ENCODE measurements at places on chromosomes 12 and 14.

GRCh38 chr12:2779281-2779680, 15.5 kb upstream of the FKBP4 start:
- DNase-seq, result peak; percentile 23

DNA sequence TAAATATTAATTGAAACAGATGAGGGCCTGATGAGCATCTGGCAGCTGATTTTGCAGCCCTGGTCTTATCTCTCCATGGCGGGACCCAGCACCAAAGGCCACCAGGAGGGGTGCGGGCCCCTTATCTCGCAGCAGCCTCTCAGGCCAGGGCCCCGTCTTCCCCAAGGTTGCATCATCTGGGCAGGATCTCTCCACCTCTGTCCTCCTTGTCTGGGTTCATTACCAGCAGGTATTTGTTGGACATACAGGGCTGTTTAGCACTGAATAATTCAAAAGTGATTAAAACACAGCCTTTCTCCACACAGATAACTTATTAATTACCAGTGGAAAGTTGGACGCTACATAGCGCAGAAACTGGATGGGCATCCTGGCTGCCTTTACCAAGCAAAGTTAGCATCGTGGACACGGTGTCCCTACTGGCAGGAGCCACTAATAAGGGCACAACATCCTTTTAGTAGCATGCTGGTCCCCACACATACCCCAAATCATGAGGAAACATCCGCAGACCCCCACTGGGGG, 25.8 kb downstream of the TMEM120B start:
- DNase-seq, result no peak

GRCh38 chr14:96064866-96065265, 25.7 kb downstream of the C14orf132 start:
- no peak for DNase-seq

DNA sequence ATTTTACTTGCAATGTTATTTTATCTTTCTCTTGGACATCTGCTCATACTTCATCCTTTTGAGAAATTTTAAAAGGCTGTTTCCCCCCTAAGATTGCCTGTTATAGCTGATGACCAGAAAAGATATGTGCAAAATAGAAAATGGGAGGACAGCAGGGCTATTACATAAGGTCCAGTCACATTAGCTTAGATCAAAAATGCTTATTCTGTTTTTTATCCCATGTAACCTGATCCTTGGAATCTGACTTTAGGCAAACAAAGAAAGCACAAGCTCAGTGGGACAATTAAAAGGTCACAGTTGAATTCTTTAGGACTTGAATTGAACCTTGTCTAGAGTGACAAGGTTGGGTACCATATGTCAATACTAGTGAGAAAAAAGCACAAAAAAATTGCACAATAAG, 65.1 kb upstream of the TRHDE start:
- DNase-seq, result no peak

DNA sequence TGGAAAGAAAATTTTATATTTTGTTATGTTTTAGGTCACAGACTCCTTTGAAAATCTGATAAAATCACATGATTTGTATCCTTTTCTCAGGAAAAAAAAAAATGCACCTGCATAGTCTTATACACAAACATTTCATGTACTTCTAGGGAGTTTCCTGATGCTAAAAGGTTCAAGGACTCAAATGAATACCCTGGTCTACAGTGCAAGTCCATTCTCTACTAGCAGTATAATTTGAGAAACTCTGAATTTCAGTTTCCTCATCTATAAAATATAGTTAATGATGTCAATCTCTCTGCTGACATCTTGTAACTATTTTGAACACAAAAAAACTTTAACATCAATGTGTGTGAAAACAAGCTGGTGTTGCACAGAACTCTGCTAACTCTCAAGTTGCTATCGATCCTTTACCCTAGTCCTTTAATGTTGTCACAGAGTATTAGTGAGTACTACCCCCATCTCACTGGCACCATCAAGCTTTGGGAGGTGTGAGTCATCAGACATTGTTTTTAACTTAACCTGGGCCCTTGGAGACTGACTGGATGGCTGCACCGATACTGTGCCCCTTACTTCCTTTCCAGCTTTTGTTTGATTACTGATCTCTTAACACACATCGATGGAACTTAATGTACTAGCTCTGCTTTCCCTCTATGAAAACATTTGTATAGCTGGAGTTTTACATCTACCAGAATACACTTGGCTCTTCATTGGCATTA, 251.9 kb upstream of the SOX5 start:
- no peak for DNase-seq

DNA sequence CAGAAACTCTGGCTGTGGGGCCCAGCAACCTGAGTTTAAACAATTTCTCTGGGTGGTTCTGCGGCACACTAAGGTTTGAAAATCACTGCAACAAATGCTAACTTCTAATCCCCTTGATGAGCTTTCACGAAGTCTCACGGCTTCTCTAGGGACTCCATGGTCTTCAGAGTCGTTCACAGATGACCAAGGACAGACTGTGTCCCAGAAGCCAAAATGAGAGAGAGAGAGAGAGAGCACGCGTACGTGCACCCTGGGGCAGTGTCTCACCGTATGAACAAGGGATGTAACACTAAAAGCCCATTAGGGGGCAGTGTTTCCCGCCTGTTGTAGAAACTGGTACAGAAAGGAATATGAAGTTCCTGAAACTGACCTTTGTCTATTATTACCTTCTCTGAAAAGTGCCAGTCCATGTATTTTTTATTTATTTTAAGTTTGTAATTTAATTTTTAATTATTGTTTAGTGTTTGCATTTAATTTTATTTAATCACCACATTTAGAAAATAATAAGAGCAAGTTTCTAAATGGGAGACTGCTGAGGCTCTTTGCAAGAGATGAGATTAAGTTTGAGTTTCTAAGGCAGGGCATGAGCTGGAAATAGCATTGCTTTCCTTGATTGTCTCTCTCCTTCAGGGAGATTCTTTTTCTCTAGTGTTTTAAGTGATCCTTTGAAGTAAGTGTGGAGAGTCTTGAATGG, 3.4 kb downstream of the APOLD1 start:
- peak; percentile 7 for DNase-seq

- DNase-seq, result no peak
Measured at GRCh38 chr14:33563191-33563900, 387.5 kb downstream of the EGLN3 start.

DNA sequence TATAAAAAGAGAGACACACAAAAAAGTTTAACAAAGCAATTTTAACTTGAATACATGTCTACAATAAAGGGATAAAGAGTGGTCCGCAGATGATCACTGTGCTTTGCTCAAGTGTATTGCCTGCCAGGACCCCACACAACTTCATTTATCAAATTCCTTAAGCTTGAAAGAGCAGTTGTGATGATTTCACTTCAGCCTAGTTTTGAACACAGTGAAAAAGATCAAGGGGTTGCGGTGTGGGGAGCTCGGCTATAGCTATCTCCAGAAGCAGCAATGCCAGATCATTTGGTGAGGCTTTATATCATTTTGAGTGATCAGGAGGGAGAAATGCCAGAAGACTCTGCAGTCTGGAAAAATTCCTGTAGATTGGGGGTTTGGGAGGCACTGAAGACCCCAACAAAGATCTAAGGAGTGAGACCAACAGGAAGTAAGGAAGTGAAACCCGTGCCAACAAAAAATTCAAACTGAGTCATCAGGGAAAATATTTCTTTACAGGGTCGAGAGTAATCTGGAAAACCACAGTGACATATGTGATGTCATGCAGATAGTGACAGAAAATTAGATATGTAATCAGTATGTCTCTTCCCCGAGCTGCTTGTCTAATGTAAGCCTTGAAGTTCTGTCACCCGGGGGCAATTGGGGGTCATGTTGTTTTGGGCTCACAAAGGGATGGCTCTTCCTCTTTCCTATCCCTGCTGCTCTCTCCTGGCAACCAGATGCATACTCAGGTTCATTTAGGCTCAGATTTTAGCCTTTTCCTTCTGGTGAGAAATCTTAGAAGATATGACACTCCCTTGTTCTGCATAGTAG, 221.8 kb downstream of the MSRB3 start:
- no peak for DNase-seq

- peak; percentile 9 for DNase-seq
Measured at GRCh38 chr14:91911474-91912032, 35.9 kb downstream of the FBLN5 start.

DNA sequence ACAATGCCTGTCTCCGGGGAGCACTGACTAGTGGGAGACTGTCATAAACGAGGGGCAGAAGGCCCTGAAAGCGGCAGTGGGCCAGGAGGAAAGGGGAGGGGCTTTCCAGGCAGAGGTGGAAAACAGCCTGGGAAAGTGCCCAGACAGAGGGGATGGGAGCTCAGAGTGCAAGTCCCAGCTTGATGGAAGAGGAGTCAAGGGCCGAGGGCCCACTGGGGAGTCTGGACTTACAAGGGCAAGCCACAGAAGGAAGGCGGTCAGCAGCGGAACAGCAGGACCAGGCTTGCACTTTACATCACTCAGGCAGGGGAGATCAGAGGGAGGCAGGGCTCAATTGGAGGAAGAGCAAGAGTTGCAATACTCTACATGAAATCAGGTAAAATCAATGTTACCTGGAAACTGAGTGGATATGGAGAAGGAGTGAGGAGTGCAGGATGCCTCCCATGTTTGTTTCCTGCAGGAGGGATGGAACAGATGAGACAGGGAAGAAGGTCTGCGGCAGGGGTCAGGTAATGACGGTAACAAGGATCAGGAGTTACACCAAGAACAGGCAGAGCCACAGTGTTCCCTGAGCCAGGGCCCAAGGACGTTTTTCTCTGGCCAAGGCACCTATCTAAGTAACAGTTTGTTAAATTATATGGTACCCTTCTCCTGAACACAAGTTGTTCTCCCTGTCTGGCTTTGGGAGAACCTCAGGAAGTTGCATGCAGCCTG, 23.8 kb downstream of the PXN start:
- no peak for DNase-seq

GRCh38 chr12:52372216-52373154, 5.2 kb upstream of the KRT85 start:
- peak; percentile 67 for DNase-seq

DNA sequence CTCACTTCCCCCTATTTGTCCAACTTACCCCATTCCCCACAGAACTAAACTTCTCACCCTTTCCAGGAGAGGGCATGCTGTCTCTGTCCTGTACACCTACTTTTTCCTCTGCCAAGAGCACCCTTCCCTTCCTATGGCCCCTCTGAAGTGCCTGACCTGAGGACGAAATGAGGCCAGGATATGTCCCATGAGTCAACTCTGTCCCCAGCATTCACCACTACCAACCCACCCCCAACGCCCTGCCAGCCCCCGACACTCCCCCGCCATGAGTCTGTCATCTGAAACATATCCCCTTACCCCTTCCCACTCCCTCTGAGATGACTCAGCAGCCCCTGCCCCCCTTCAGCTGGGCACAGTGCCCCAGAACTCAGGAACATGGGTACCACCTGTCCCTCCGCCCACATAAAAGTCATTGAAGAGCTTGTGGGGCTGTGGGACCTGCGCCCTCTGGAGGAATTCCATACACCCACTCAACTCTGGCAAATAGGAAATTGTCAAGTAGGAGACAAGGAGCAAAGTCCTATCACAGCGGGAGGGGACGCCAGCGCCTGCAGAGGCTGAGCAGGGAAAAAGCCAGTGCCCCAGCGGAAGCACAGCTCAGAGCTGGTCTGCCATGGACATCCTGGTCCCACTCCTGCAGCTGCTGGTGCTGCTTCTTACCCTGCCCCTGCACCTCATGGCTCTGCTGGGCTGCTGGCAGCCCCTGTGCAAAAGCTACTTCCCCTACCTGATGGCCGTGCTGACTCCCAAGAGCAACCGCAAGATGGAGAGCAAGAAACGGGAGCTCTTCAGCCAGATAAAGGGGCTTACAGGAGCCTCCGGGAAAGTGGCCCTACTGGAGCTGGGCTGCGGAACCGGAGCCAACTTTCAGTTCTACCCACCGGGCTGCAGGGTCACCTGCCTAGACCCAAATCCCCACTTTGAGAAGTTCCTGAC, 26.3 kb downstream of the ITGA7 start:
- DNase-seq, result no peak

DNA sequence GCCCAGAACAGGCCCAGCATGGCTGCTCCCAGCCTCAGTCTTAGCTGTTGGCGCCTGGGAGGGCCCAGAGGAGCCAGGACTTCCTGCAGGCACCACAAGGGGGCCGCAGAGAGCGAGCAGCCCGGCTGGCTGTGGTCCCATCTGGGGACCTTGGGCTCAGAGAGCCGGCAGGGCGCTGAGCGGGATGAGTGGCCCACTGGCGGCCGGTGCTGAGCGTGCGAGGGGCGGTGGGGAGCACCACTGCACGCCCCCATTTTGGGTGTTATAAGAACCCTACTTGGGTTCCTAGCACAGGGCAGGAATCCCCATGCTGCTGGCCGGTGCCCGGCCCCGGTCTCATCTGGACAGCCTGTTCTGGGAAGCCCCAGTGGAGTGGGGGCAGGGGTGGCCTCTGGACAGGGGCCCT, 25.9 kb upstream of the CRIP2 start:
- peak; percentile 6 for DNase-seq

GRCh38 chr12:3199551-3200031, 122.4 kb downstream of the TSPAN9 start:
- DNase-seq, result no peak

- no peak for DNase-seq
Measured at GRCh38 chr14:74524076-74524811, 30.7 kb downstream of the ISCA2 start.

DNA sequence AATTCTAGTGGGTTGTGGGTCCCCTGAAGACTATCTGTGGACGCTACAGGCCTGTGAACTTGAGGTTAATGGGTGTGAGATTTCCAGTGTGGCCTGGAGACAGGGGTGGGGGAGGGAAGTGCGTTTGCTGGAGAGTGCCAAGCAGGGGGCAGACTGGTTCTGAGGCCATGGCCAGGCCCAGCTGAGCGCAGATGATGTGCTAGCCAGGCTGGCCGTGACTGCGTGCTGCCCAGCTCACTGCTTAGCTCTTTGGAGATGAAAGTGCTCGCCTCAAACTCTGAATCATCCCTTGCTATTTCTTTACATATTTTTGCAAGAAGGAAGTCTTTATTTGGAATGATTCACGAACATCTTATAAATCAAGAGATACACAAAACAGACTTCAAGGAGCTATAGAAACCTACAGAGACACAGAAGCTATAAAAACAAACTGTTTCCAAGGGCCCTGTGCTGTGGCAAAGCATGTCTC, 75.2 kb upstream of the PLEKHG3 start:
- DNase-seq, result no peak

GRCh38 chr14:96160076-96160912, 44.3 kb upstream of the BDKRB2 start:
- DNase-seq, result no peak

DNA sequence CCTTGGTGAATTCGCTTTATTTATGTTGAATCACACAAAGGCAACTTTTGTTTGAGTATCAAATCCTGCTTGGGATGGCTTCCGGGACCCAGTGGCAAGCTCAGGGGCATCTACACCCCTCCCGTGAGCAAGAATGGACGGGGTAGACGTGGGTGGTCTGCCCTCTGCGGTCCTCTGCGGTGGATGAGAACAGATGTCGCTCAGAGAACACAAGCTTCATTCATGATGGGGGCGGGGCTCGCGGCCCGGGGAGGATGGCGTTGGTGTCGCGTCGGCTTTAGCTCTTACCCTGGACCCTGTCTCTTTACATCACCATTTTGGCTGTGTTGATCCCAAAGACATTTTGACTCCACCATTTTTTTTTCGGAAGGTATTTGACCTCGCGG, 158.5 kb upstream of the RTL1 start:
- no peak for DNase-seq

GRCh38 chr14:78070344-78070743, 99.8 kb upstream of the NRXN3 start:
- DNase-seq, result no peak

Data from GDM1 (cell line).